ENCODE measurements at places on chromosomes 7 and 10. TPM values are rescaled to one million over a fixed set of nuclear protein-coding genes. Genes with fewer than 3 reads are reported as not detected.

GRCh38 chr10:11501600-11501999, 109.8 kb downstream of the USP6NL start:
- H3K27ac ChIP-seq, result no peak overlapping the region
- DNase-seq, result no peak
- H3K4me1 ChIP-seq, result peaks cover 18% of the 10 kb centered on the region
- H3K36me3 ChIP-seq, result no peaks in the 10 kb centered on the region

DNA sequence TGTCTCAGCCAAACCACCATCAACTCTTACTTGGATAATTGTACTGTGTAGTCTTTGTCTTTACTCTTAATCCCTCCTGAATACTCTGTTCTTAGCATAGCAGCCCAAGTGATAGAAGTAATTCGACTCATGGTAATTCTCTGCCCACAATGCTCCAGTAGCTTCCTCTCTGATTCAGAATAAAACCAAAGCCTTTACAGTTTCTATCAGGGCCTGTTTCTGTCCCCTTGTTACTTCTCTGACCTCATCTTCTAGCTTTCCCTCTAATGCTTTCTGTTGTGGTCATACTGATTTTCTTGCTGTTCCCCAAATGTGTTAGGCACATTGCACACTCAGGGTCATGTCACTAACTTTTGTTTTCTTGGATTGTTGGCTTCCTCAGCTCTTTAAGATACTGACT, 8.0 kb downstream of the ZNF518A start:
- peaks cover 54% of the 10 kb centered on the region for H3K36me3 ChIP-seq
- DNase-seq, result no peak
- peaks cover 12% of the 10 kb centered on the region for H3K4me1 ChIP-seq

GRCh38 chr7:150952331-150953050, 25.6 kb downstream of the KCNH2 start:
- peaks cover 3% of the 10 kb centered on the region for H3K4me1 ChIP-seq
- no peak for DNase-seq
- peaks cover 13% of the 10 kb centered on the region for H3K27me3 ChIP-seq
- H3K27ac ChIP-seq, result no peak overlapping the region
- H3K36me3 ChIP-seq, result no peaks in the 10 kb centered on the region

GRCh38 chr10:103648251-103648635, 154.7 kb downstream of the NEURL1 start:
- H3K4me1 ChIP-seq, result peaks cover 5% of the 10 kb centered on the region
- no peak overlapping the region for H3K4me3 ChIP-seq
- no peaks in the 10 kb centered on the region for H3K27me3 ChIP-seq
- no peak overlapping the region for H3K27ac ChIP-seq
- no peaks in the 10 kb centered on the region for H3K36me3 ChIP-seq

DNA sequence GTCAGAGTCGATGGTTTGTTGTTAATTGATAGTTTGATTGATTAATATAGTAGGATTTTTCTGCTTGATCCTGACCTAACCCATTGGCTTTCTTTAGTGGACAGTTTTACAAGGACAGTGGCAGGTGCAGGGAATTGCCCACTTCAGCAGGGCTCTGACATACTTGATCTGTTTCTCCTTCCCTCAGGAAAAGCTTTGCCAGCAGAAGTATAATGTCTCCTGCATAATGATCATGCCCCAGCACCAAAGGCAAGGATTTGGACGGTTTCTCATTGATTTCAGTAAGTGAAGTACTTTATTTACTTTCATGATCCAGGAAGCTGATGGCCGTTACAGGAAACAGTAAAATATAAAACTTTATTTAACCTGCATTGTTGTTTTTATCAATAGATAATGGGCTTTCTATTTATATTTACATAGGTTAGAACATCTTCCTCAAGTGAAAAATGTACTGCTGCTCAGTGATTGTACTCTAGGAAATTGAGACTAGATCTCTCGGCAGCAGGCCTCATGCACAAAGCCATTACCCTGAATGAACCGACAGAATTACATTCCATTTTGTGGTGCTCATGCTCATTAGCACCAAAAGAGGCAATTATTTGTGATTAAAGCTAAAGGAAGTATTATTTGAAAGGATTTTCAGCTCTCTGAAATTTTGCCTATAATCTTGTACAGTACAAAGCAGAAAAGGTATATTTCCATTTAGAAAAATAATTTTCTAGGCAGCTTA, 122.5 kb upstream of the SAMD8 start:
- peaks cover 16% of the 10 kb centered on the region for H3K36me3 ChIP-seq
- peaks cover 9% of the 10 kb centered on the region for H3K4me1 ChIP-seq
- no peaks in the 10 kb centered on the region for H3K27me3 ChIP-seq
- no peak for DNase-seq

DNA sequence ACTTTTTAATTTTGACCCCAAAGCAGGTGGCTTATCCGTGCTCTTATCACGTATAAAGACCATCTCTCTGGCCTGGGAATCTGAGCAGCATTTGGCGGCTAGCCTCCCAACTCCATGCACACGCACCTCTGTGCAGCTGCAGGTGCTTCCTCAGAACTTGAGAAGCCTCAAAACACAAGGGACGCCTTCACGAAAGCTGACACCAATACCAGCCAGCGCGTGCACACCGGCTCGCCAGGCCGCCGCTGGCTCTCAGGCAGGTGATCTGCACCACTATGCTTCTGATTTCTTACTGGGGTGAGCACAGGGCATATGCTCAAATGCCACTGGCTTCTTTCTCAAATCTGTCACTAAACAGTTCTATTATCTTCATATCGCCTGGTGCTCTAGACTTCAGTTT, 145.0 kb downstream of the PARD3 start:
- H3K4me3 ChIP-seq, result no peak overlapping the region
- H3K27ac ChIP-seq, result no peak overlapping the region
- peaks cover 12% of the 10 kb centered on the region for H3K27me3 ChIP-seq
- H3K4me1 ChIP-seq, result peaks cover 2% of the 10 kb centered on the region
- DNase-seq, result no peak

LBX1 gene
- not detected for total RNA-seq

ELAPOR2 gene
- total RNA-seq, result 3.2 TPM

NPSR1 gene
- total RNA-seq, result not detected

OR9A2 gene
- not detected for total RNA-seq

GPER1 gene
- not detected for total RNA-seq

Data from activated naive CD4-positive, alpha-beta T cell treated with anti-CD3 and anti-CD28 coated beads for 36 hours (primary cell).